Muscle of arm (tissue), 14 donors: ENCODE measurements at places on chromosomes 2 and 18.

- DNase-seq: no peak
These were observed 61.0 kb downstream of the LPIN1 start for GRCh38 chr2:11807156-11808015.

- no peak for DNase-seq
These were observed 196.4 kb upstream of the HDAC4 start for GRCh38 chr2:239597216-239597615.

DNA sequence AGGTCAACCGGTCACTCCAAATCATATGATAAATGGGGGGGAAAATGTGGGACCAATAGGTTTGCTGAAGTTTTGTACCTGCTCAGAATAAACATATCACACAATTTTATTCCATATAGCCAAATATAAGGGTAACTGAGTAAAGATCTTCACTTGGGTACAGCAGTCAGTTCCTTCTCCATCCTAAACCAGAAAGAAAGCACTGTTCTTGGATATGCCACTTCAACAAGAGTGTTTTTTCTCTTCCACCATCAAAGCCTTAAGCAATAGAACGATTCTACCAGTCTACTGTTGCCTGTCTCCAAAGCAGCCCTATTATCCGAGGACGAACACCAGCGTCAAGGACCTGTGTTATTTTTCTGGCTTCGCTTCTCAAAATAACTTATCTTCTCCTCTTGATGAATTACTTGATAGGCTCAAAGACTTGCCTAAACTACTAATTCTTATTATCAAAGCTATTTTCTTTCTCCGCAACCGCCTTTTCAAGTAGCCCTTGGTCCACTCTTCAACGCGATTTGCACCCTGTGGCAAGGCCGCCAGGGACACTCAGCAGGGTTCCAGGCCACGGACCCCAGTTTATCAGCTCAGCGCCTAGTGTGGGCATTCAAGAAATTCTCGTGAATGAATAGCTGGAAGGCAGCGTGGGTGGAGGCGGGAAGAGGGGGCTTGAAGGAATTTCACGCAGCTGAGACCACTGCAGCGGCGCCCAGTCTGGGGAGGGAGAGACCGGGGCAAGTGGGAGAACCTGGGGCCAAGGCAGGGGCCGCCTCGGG is 646 bp downstream of the ALS2 start:
- DNase-seq: no peak

- DNase-seq: no peak
These were observed 16.6 kb upstream of the PIK3C3 start for GRCh38 chr18:41938445-41938844.

- no peak for DNase-seq
These were observed 48.7 kb upstream of the FZD7 start for GRCh38 chr2:201984800-201985525.

DNA sequence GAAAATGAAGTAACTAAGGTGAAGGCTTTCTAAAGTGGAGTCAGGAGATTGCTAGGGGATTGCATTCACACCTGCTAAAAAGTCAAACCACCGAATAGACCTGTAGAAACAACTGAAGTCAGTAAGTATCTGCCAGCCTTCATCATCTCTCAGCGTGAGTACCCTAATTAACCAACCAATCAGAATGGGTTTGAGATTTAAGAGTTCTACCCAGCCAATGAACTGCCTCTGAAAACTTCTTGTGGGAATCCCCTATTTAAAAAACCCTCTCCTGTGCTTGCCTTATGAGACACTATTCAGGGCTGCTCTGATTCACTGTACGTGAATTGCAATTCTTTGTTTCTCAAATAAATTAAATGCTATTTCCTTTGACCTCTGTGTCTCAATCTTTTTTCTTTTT is 3.4 kb upstream of the FAM161A start:
- no peak for DNase-seq

DNA sequence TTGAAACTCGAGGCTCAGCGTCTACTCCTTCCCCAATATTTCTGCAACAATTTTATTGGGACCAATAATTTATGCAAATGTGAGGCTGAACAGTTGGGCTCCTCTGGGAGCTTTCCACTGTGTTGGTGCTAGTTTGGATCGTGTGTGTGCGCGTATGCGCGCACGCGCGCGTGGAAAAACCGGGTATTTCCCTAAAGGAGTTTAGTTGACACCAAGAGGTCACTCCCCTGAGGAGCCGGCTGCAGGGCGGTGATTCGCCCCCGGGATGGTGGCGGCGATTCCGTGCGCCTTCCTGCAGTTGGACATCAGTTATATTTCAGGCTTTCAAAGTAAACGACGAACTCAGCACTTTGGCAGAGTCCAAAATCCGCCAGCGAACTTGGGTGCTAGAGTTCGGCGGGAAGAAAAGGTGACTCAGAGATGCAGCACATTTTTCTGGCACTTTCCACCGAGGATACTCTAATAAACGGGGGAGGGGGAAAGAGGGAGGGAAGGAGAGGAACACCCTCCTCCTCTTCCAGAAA is 186.5 kb upstream of the FANCL start:
- DNase-seq: peak; percentile 35

- DNase-seq: no peak
These were observed 164.8 kb upstream of the ACVR2A start for GRCh38 chr2:147679955-147680531.

DNA sequence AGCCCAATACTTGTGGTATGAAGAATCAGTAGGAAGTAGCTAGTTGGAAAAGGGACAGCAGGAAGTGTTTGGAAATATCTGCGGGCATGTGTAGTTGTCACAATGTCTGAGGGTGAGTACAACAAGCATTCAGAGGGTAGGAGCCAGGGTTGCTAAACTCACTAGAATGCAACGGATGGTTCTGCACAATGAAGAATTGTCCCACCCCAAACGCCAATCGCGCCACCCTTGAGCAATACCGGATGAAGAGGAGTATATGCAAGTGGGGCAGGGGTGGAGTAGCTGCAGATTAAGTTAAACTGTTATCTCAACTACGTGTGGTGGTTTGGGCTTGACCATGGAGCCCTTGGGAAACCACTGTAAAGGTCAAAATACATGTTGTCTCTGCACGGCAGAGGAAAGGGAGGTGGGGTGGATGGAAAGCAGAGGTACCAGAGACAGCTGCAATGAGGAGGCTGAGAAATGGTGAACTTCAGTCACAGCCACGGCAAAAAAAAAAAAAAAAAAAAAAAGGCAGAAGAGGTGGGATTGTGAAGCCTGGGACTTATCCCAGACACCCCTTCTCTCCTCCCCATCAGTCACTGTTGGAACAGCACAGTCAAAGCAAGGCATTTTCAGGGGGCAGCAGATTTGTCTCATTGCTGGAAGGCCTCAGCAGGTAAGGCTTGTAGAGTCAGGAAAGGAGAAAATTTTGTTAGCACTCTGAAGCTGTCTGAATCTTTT is 5.2 kb downstream of the CCL20 start:
- no peak for DNase-seq

GRCh38 chr18:57431002-57431382 is 4.2 kb upstream of the ONECUT2 start:
- no peak for DNase-seq

- no peak for DNase-seq
These were observed 101.1 kb downstream of the RNF144A start for GRCh38 chr2:7018282-7018701.

GRCh38 chr2:160061944-160062291 is 497 bp downstream of the PLA2R1 start:
- DNase-seq: no peak

DNA sequence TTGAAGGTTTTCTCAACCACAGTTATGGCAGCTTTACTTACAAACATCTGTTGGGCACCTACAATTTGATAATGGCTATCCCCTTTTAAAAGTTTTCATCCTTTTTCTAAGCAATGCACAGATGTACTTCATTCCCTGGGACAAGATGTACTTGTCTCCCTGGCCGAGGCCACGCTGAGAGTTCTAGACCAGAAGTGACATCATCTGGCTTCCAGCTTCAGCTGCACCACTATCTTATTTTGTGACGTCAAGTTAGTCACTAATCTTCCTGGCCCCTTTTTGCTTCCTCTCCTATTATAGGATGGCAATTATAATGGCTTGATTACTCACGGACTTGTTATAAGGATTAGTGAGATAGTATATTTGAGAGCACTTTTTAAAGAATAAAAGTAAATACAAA is 386.4 kb downstream of the BCL11A start:
- DNase-seq: no peak

GRCh38 chr18:37368110-37368954 is 197.3 kb downstream of the CELF4 start:
- no peak for DNase-seq
